ENCODE measurements at places on chromosomes 2 and 18.

DNA sequence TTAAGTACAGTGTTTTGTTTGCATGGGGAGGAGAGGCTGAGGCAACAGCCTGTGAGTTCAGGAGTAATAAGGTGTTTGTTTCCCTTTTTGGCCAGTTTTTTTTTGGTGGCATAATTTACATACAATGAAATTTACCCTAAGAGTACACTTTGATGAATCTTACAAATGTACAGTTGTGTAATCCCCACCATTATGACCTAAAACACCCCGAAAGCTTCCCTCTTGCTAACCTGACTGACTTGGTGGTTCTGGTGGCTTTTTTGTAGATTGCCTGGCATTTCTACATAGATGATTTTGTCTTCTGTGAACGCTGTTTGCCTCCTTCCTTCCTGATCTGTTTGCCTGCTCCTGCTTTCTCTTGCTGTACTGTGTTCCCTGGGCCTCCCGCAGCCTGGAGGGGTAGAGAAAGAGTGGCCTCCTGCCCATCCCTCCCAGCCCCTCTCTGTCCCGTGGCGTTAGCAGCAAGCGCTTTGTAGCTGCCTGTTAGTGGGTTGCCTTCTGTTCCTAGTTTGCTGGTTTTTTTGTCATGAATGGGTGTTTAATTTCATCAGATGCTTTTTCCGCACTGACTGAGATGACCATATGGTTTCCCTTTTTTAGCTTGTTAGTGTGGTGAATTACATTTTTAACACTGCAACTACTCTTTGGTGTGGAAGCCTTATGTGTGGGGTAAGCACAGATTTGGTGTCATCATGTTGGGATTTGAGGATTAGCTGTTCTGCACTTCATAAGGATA, 32.1 kb downstream of the ASAP2 start:
- no peak for DNase-seq

- no peak for DNase-seq
Measured at GRCh38 chr18:44726059-44726421, 45.4 kb downstream of the SETBP1 start.

DNA sequence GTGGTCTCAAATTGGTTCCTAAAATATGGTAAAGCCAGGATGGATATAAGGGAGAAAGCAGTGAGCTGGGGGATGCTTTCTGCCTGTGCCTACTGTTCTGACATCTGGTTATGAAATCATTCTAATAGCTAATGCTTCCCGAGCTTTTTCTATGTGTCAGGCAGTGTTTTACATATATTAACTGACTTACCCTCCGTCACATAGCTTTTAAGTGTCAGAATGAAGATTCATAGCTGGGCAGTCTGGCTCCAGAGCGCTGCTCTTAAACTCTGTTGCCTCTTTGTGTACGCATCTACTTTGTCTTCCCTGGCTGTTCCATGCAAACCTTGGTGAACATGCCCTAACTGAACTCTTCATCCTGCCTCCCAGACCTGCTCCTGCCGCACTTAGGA, 195.7 kb downstream of the LPIN1 start:
- DNase-seq, result no peak

DNA sequence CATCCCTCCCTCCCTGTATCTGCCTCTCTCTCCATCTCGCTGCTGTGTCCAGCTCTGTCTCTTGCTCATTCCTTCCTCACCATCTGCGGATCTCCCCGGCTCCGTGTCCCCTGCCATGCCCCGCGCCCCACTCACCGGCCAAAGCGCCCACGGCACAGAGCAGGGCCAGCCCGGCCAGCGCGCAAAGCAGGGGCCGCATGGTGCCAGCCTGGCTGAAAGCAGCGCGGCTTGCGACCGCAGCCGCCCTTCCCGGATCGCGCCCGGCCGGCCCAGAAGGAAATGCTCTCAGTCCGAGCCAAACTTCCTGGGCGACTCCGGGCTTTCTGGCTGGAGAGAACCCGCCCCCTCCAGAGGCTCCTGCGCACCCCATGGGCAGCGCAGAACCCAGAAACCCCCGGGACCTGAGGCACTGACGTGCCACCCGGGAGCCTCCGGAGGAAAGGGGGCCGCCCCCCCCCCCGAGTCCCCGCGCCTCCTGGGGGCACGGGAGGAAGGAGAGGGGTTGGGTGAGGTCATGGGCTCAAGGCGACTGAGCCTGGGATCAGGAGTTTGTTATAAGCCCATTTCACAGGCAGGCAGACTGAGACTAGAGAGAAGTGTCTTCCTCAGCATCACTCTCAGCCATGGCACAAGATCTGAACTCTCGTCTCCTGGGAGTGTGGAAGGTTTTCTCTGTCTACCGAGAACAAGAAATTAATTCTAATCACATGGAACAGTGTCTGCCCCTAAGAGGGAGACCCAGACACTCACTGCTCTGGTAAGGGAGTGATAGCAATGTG, 45.2 kb upstream of the RAB6C start:
- no peak for DNase-seq

DNA sequence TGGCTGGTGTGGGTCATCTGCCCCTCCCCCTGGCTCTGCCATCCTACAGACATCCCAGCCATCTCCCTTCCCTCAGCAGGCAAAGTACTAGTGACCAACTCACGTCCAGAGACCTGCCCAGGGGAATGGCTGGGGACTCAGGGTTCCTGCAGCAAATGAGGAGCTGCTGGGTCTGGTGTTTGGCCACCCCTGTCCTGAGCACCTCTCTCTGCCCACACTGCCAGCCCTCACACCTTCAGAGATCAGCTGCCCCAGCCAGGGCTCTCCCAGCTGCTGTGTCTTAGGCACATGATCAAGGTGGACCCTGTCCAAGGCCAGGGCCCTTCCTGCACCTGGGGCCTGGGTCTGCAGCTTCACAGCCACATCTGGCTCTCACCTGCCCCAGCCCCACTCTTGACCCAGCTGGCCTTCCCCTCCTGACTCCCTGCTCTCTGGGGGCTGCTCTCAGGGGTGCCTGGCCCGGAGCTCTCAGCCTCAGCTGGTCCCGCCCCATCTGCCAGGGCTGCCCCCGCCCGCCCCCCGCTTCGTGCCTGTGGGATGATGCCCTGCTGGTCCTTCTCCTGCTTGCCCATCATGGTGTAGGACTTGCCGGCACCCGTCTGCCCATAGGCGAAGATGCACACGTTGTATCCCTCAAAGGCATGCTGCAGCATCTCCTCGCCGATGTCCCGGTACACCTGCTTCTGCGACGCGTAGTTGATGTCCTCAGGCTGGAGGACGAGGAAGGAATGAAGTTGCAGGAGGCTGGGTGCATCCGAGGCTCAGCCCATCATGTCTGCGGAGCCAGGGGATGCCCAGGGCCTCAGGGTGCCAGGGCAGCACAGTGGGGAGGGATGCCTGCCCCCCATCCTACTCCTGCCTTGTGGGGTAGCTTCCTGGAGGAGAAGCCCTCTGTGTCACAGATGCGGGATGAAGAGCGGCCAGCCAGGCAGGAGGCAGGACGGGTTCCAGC, 32.2 kb downstream of the KIF1A start:
- no peak for DNase-seq

DNA sequence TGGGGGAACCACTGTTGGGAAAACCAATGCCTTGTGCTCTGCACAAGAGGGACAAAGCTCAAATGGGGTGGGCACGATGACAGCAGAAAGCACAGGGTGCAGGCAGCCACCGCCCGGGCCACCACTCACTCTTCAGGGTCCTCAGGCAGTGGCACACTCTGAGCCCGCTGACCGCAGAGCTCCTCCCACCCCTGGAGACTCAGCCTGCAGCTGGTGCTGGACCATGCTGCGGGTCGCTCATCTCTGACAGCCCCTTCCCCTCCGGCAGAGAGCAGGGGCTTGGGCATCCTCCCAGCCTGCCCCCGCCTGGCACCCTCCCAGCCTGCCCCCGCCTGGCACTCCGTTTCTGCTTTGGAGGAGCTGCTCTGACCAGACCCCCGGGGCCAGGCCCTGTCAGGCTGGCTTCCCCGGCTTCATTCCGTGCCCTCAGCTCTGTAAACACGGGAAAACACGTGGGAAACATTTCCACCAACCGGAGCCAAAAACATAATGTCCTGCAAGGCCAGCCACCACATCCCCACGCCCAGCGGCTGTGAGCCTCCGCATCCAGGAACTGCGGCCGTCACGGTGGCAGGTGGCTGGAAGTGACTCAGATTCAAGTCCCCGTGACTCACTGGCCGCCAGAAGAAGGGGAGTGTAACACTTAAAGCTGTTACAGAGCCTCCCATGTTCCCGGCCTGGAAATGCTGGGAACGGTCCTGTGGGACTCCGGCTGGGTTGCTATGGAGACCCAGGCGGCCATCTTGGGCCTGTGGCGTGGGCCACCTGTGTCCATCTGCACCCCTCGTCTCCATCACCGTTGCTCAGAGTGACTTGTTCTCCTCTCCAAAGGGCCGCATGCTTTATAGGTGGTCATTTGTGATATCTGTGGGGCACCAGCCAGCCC, 6.8 kb upstream of the SNED1 start:
- DNase-seq, result peak; percentile 76

DNA sequence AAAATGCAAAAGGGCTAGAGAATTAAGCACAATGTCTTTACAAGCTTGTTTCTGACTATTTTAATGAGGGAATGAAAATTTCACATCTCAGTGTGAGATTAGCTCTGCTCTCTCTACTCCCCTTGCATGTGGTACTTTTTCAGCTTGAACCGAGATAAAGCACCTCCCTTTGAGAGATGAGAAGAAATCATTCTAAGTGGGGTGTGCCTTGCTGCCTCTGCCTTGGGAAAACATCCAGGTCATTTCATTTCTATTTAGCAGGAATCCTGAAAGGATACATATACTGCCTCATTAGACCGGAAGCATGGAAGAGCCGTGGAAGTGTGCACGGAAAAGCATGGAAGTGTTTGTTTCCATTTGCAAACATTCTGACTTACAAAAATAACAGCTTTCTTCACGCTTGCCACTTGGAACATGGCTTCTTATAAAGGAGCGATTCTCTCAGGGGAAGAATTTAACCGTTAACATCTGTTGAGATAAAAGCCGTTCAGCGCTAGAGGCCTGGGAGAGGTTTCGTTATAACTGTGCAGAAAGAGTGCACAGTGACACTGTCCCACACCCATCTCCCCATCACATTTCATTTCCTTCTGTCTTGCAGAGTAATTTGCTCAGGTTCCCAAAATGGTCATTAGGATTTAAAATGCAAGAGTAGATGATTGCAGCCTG, 16.7 kb downstream of the NOSTRIN start:
- DNase-seq, result no peak

DNA sequence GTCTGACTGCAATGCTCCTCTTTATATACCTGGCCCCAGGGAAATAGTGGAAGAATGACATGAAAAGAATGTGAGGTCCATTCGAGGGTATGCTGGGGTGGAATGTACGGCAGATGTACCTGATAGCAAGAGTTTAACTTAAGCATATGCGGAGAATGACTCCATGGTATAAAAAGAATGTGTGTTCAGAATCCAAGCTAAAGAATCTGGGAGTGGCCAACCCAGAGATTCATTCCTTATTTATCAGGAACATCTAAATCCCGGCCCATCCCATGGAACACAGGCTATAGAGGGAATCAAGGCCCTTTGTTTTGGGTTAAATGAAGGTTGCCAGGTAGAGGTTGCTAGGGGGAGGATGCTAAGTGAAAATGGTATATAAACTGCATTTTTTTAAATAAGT, 150.0 kb downstream of the ZNF385B start:
- DNase-seq, result peak; percentile 29

GRCh38 chr18:8341481-8342230, 267.6 kb upstream of the RAB12 start:
- DNase-seq, result peak; percentile 67

DNA sequence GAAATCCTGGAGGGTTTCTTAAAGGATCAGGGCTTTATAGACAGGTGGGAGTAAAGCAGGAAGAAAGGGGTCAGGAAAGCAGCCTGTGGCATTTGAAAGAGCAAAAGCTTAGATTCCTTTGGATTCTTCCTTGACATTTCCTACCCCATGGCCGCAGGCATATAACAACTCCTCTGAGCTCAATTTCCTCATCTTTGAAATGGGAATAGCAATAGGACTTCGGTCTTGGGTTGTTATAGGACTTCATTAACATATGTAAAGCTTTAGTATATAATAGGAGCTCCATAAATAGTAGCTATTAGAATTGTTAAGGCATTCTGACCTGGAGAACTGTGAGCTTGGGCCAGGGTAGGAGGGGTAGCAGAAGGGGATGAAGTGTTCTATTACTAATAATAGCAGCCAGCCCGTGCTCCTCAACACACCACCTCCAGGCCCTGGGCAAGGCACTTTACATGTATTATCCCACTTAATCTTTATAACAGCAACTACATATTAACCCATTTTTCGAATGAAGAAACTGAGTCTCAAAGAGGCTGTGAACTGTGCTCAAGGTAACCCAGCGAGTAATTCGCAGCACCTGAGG, 10.6 kb downstream of the ZFP36L2 start:
- DNase-seq, result no peak

- no peak for DNase-seq
Measured at GRCh38 chr18:44626236-44626635, 54.5 kb upstream of the SETBP1 start.

GRCh38 chr2:82013641-82014040, 1709.1 kb upstream of the LRRTM1 start:
- DNase-seq, result no peak

Measured in retinal pigment epithelial cell (primary cell).